ENCODE measurements at places on chromosomes 6 and 20.

DNA sequence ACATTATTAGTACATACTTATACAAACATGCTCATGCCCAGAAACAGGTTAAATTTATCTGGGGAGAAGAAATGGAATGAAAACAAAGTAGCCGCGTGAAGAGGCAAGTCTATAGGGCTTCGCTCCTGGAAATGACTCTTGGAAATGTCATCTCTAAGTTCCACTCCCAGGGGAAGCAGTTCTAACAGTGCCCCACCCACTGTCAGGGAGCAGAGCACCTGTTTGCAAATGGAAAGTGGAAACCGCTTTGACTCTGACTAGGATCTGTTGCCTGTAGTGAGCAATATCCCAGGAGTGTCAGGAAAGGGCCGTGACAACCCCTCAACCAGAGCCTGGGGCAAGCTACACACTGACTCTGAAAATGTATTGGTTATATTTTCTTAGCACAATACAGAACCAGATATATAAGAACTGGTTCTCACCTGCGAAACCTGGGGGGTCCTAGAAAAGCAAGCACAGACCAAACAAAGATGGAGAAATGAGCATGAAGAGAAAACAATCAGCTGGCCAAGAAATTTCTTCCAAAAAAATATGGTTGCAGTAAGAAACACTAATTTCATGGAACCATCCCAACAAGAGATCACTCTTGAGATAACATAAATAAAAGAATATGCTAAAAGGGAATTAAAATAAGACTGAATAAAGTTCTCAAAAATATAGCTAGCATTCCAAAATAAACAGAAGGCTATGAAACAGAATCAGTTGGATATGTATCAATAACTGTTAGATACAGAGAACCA lies 47.5 kb upstream of the CRISP1 start:
- no peak for DNase-seq

DNA sequence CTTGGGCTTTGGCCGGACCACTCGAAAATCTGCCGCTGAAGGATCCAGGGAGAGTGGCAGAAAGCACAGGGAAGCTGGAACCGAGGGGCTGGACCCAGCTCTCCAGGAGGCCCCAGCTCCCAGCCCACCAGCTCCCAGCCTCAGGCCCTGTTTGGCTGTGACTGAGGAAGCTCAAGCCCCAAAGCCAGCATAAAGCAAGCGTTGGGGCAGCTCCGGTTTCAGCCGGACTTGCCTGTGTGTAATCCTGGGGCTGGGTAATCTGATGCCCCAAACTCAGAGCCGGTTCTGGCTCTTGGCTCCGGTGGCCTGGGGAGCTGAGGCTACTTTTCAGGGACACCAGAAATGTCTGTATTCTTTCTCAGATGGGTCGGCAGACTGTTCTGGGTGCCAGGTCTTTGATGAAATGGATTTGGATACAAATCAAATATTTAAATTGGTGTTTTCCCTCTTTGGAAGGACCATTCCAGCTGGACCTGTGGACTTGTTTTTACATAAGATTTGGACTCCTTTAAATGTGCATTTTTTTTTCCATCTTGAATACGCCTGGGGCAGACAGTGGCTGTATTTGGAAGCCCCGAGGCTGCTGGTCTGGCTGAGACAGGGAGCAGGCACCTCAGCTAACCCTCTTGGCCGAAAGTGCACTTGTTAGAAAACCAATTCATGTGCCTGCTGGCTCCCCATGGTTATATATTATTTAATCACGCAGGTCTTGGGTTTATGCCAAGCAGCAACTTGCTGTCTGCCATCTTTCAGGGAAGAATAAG lies 29.7 kb downstream of the RPP40 start:
- no peak for DNase-seq

DNA sequence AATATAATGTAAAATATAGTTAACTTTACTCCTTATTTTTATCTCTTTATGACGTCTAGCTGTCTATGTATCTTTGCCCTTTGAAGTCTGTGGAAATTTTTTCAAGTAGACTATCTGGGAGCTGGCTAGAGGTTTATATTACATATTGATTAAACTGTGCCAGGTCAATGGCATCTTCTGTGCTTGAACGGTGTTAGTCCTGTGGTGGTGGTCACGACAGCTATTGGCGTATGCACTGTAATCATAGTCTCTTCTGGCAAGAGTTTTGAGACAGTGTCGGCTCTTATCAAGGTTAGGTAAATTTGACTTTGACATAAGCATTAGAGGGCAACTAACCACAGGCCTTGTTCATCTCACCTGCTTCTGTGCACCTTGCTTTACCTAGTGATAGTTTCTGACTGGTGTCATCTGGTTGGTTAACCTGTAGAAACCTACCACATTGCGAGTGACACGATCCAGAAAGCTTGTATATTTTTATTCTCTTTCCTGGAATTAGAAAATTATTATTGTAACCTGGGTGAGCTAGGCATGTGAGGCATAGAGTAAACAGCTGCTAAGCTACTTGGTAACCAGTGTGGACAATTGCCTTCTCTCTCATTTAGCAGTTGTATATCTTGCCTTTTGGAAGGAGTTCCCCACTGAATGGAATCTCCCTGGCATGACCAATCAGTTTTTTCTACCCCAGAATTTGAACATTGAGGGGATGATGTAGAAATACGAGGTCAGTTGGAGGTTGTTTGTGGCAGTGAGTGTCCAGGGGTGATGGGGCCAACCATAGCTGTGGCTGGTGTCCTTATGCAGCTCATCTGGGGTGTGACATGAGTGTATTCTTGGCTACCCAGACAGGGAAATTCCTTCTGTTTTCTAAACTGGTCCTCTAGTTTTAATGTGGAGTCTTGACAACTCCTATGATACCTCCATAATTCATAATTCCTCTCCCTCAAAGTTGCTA lies 45.9 kb downstream of the SH3BGRL2 start:
- no peak for DNase-seq

DNA sequence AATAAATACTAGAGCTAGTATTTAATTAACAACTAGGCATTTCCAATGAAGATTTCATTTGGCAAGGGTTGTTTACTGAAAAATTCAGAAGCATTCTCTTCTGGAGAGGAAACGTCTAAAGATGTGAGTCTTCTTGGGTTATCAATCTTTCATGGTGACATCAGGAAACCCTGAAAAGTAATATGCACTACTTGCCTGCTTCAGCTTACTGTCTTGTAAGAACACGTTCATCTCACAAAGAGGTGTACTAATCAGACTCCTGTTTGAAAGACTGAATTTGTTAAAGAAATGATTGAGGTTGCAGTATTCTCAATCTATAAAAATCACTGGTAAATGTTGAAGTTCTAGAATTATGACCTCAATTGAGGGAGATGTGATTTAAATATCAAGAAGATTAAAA lies 16.9 kb downstream of the PLEKHG1 start:
- no peak for DNase-seq

GRCh38 chr6:35295521-35296315 lies 1.9 kb upstream of the DEF6 start:
- no peak for DNase-seq

DNA sequence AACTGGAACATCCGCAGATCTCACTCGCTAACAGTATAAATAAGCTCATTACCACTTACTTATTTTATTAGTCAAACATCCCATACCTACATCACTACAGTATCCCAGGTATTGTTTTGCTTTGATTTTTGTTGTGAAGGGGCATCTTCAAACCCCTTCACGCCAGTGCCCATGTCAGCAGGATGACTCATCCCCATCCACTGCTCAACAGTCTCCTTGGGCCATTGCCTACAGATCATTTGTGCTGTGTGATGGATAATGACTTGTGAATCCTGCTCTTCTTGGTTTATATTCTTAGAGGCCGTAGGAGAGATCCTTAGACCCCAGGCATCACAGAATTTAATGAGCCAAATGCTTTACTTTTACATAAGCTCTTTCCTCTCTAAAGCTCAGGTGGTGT lies 8.5 kb upstream of the SIRT5 start:
- no peak for DNase-seq

DNA sequence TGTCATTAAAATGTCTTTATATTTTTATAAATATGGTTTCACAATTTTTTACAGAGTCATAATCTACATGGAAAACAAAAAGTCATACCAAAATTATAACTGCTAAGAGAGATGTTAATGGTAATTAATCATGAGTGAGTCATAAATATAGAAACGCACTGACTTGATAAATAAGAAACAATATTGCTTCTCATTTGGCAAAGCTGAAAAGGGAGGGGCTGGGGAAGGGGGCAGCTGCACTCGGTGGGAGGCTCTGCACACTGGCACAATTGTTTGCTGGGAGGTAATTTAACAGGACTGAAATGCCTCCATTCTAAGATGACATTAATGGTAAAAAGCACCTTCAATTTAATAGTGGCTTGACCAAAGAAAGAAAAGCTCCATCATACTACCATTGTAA lies 133.3 kb upstream of the AGPAT4 start:
- no peak for DNase-seq

GRCh38 chr6:102907181-102907580 lies 1513.7 kb downstream of the GRIK2 start:
- DNase-seq: no peak

DNA sequence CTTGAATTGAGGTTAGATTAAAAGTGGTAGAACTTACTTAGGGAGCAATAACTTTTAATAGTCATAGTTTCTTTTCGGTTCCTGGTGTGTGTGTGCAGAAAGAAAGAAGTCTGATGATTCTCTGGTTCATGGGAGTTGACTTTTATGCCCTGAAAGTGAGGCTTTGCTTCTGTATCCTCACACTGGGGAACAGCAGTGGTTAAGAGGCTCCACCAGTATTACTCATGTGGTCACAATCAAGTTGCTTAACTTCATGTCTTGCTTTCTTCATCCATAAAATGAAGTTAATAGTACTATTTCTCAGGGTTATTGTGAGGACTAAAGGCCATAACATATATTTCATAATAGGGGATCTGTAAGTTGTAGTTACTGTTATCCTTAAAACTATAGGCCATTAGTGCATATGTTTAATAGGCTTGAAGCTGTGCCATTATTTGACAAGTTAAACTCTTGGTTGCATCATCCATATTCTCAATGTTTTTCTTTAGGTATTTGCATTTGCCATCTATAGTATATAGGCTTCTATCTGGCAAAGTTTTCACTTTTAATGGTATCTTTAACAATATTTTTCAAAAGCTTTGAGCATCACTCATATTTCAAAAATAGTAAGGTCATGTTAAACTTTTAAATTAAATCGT lies 262.4 kb downstream of the PLCB1 start:
- DNase-seq: no peak

DNA sequence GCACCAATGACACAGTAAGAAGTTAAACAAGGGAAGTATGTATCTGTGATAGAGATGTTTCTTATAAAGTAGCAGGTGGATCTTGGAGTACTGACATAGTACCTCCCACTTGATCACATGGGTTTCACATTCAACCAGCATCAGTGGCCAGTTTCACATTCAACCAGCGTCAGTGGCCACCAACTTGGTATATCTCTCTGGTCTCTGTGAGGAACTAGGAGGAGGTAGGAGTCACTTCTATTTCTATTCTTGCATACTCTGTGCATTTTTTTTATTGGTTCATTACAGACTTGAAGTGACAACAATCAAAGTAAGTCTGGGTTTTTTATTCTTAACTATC lies 200.3 kb upstream of the SIM1 start:
- DNase-seq: no peak

GRCh38 chr6:147759093-147759492 lies 250.6 kb downstream of the SAMD5 start:
- DNase-seq: no peak

GRCh38 chr6:112651239-112651638 lies 304.1 kb downstream of the RFPL4B start:
- DNase-seq: no peak

- DNase-seq: no peak
Measured at GRCh38 chr6:119966484-119966883, 616.9 kb upstream of the MAN1A1 start.

- no peak for DNase-seq
Measured at GRCh38 chr6:145055567-145055966, 679.8 kb downstream of the EPM2A start.

DNA sequence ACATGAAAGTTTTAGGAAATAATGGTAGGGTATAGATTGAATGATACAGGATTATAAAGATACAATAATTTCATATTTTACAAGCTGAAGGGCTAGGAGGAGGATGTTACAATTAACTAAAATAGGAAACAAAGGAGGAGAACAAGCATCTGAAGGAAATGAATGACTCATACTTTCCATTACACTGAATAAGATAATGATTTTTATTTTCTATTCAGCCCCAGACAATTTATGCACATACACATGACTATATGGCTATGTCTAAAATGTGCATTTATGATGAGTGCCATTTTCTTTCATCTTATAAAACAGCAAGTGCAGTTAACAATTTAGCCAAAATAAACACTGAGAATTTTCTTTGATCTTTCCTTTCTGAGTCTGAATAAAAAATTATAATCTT lies 994.6 kb upstream of the ADGRB3 start:
- no peak for DNase-seq

DNA sequence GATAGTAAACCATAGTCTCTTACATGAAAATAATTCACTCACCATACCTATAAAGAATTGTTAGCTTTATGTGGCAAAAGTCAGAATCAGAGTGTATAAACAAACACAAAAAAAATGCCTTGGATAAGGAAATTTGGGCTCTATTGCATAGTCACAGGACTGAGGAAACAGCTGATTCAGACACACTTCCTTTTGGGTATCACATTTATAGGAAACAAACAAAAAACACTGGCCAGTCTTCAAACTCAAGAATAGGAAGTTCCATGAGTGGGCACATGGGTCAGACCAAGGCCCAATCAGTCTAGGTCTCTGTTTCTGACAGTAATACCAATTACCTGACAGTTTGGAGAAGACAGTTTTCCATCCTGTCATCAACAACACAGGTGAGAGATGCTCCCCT lies 8.0 kb downstream of the SLC18B1 start:
- DNase-seq: no peak

DNA sequence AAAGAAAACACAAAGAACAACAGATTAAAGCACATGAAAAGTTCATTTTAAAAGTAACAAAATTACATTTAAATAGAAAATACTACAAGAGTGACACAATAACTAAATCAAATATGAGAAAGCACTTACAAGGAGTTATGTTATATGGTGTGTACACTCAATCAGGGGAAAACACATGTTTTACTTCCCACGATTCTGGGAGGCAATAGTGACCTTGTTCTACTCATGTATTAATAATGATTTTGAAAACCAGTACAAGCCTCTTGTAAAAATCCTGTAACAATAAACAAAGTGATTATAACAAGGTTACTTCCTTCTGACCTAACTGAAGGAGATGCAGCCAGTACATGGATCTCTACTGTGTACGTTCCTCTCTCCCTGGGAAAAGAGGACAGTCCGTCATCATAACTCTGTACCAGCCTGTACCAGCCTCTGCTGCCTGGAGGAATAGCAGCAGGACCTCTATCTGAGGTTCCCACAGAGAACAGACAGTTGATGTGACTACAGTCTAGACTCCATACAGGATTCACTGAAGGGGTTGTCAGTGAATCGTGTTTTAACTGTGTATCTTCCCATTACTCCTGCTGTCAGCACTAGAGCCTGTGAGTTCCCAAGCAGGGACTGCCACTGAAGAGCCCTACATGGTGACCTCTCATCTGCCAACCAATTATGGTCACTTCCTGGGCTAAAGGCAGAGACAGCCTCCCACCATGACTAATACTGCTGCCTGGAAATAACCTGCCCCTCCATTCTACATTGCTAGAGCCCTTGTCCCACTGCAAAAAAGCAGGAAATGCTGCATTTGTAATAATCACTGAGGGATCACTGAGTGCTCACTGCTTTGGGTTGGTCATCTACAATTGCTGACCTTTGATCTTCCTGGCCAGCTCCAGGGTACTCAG lies 149.7 kb downstream of the KIF16B start:
- DNase-seq: no peak

GRCh38 chr20:40687384-40688128 lies 1.5 kb downstream of the MAFB start:
- DNase-seq: no peak

All from activated CD4-positive, alpha-beta T cell treated with anti-CD3 and anti-CD28 coated beads for 24 hours (primary cell).